CD4-positive, alpha-beta T cell treated with Interferon gamma for 1 hour (primary cell): ENCODE measurements at places on chromosomes 13 and 19.

GRCh38 chr19:40982594-40983101, 8.4 kb upstream of the CYP2B6 start:
- DNase-seq, result no peak

DNA sequence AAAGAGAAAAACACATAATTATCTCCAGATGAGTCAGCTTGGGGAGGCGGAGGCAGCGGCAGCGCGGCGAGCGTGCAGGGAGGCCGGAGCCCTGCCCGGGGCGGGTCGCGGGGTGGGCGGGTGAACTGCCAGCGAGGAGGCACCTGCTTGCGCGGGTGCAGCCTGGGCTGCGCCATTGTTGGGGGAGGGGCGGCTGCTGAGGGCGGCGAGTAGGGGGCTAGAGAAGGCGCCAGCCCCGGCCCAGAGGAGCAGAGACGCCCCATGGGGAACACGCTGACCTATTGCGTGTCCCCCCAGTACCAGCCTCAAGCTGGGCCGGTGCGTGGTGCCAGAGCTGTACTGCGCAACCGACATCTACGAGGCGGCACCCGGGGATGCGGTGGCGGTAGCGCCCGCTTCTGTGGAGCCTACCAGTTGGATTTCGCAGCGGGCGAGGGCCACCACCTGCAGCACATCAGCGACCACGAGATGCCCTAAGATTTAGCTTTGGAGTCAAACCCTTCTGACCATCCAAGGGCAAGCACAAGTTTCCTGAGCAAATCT, 16.7 kb downstream of the ZNF100 start:
- no peak for DNase-seq

DNA sequence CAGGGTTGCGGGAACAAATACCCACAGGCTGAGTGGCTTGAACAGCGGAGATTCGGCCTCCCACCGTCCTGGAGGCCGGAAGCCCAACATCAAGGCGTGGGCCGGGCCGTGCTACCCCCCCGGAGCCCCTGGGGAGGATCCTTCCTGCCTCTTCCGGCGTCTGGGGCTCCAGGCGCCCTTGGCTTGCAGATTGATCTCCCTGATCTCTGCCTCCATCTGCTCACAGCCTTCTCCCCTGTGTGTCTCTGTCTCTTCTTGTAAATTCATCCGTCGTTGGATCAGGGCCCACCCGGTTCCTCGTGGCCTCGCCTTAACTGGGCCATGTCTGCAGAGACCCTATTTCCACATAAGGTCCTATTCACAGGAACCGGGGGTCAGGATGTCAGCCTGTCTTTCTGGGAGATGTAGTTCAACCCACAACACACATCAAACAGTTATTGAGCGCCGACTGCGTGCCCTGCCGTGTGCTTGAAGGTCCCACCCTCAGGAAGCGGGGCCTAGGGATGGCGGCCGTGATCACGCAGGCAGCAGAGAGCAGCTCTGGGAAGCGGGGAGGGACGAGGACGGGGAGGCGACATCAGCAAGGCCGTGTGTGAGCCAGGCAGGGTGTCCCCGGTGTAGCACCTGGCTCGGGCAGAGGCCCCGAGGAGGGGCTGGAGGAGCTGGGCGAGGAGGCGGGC, 21.3 kb downstream of the HCN2 start:
- peak; percentile 37 for DNase-seq

DNA sequence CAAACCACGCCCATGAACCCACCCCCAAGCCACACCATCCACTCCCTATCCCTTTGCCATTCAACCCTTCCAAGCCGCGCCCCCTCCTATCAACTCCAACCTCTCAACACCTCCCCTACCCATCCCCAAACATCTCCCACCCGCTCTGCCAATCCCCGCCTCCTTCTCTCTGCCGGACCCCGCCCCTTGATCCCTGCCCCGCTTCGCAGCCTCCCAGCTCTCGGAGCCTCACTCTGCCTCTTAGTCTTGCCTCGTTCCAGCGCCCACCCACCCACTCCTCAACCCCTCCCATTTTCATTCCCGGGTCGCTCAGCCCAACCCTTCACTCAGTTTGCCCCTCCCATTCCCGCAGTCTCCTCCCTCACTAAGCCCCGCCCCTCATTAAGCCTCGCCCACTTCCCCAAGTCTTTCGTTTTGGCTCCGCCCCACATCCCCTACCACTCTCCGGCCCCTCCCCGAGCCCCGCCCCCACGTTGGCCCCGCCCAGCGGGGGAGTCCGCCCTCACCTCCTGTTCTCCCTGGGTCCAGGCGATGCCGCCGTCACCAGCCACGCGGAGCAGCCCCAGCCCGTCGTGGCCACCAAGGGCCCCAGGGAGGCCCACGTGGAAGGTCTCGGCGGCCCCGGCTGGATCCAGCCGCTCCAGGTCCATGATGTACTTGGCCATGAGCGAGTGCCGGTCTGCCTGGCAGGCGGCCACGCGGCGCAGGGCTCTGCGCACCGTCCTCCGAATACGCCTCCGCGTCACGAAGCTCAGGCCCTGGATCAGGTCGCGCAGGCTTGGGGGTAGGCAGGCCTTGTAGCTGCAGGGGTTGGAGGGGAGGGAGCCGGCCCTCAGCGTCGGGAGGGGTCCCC, 5.7 kb downstream of the JAK3 start:
- peak; percentile 34 for DNase-seq

DNA sequence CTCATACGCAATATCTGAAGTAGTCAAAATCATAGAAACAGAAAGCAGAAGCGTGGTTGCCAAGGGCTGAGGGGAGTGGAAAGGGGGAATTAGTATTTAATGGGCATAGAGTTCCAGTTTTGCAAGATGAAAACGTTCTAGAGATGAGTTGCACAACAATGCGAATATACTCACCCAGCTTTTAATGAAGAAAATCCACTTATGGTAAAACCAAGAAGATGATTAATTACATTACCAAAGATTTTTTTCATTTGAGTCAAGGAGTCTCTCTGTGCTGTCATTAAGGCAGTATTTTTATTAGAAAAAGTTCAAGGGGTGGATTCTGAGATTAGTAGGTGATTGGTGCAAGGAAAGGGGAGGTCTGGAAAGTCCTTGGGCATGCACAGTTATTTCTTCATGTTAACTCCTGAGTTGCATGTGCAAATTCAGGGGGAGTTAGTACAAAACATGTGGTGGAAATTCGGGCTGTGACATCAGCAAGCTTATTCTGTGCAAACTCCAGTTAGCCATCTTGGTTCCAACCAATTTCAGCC, 6.9 kb upstream of the CBY2 start:
- no peak for DNase-seq

DNA sequence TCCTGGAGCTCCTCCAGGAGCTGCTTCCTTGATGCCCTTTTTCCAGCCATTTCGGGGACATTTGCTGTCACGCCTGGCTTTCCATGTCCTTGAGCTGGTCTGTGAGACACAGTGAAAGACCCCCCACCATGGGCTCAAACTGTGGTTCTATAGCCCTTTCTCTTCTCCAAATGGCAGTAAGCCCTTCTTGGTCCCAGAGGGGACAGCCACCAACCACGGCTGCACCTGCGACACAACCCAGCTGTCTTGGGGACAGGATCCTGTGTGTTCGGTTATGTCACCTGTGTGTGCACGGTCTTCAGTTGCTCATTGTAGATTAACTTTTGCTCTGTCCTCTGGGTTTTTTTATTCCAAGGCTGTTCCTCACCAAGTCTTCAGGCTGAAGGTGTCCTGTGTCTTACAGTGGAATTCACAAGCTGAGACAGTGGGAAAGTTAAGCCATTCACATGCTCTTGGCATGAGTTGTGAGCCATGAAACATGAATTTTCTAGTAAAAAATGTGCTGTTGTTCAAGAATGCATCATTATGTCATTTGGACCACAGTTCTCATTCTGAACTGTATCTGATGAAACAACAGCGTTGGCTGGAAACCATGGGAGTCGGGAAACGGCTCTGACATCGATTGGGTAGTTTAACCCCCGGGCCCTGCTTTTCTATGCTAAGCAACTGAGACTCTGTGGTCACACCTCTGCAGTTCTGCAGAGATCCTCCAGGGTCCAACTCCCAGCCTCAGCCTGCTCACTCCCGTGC, 129.5 kb upstream of the MCF2L start:
- DNase-seq, result no peak

GRCh38 chr13:95146486-95146885, 154.8 kb downstream of the ABCC4 start:
- DNase-seq, result no peak

GRCh38 chr13:108700422-108701170, 71.2 kb downstream of the MYO16 start:
- DNase-seq, result no peak

DNA sequence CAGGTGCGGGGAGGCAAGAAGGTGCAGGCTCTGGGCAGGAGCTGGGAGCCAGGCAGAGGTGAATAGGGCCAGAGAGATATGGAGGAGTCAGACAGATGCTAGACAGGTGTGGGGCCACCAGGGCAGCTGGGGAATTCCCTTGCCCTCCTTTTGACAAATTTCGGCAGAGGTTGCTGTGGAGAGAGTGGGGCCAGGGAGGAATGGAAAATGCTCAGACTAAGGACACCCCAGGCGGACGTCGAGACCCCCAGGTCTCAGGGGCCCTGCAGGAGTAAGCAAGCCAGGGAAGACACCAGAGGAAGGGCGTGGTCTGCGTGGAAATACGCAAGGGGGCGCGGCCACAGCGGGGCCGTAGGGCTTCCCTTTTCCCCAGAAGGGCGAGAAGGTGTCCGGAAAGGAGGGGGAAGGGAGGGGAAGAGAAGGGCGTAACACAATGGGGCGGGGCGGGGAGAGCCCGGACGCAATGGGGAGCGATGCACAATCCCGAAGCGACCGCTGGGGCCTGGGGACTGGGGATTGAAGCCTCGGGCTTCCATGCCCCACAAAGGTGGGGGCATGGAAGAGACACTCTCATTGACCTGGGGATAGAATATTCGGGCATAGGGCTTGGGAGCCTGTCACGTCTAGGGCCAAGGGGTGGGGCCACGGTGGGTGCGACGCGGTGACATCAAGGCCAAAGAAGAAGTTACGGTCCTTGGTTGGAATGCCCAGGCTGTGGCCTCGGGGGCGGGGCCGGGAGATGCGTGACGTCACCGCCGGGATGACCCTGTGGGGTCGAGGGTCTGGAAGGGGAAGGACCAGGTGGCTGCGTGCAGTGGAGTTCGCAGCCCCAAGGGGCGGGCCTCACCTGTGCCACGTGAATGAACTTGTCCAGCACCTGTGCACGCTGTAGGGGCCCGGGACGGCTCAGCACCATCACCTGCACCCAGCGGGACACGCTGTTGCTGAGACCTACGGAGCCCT, 8.2 kb downstream of the RASGRP4 start:
- DNase-seq, result peak; percentile 77

- no peak for DNase-seq
These were observed 712.9 kb upstream of the GPC6 start for GRCh38 chr13:92513672-92514071.

GRCh38 chr13:40637643-40638042, 28.8 kb downstream of the FOXO1 start:
- peak; percentile 28 for DNase-seq

DNA sequence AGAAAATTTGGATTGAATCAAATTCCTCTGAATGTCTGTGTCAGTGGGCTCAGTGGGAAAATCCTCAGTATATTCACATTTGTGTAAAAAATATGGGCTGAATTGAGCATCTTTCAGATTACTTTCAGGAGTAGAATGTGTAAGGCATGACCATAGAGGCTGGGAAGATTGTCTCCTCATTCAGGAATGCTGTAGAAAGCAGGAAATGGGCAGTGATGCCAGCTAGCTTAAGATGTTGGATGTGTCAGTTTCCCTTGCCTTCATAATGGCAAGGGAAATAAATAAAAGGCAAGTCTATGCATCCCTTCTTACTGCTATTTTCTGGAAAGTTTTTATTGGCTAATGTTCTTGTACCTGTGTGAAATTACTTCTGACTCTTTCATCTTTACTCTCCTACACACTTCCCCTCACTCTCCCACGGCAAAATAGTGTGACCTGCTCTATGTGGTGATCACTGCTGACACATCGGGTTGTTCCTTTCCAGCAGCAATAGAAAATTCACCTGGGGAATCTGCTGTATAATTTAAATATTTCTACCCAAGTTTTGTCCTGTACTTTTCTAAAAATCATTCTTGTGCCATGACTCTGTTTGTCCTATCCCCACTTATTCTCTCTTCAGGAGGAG, 103.2 kb downstream of the LMO7 start:
- no peak for DNase-seq

DNA sequence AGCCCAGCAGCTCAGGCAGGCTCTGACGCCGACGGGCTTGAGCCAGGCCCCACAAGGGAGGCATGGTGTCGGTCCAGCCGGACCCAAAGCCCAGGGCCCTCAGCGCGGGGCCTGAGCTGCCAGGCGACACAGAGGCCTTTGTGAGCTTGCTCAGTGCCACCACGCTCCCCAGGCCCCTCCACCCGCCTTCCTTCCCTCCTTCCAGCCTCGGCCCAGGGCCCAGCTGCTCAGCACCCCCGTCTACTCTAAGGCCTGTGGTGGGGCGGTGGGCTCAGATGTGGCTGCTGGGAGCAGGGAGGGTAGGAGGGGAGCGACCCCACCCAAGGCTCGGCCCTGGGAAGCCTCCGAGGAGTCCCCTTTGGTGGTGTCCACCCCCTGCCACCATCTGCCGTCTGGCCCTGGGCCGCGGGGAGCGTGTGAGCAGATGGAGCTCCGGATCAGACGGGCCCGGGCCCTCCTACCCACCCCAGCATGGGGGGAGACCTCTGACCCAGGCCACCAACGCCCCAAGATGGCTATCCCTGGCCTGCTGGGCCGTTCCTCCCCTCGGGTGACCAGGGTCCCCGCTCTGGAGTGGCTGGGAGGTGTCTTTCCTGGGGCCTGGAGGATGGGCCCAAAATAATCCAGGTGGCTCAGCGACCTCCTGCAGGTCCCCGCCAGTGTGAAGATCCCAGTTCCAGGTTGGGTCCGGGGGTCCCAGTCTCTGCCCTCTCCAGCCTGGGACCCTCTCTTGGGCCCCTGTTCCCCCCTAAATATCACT, 7.8 kb downstream of the ZBTB7A start:
- DNase-seq, result no peak

GRCh38 chr19:53431399-53432087, at the start of gene ZNF761:
TSS of gene ZNF761 (plus strand) at chr19:53431984. CDS start at chr19:53447269, 15,285 bp downstream.
- DNase-seq, result peak; percentile 95
